ENCODE measurements at places on chromosomes 4 and X.

- no peak for DNase-seq
These were observed 30.9 kb upstream of the FAM156A start for GRCh38 chrX:52988985-52989917.

DNA sequence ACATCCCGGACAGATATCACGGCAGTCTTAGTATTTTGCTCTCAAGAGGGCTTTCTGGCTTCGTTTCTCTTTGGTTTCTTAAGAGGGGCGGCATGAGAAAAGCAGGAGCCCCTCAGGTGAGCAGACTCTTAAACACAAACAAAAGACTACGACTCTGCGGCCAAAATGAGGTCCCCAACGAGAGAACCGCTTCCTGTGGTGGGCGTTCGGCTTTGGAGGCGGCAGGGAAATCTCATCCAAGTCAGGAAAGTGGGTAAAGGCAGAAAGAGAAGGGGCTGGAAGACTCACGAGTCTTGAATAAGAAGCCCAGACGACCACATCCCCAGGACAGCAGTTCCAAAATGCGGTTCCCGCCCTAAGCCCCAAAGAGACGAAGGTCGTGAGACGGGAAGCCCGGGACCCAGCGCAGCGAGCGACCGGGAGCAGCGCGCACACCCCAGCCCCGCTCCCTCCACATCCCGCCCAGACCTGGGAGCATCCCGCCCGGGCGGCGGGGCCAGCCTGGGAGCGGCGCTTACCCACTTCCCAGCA is 409 bp downstream of the UGDH start:
- DNase-seq: no peak

DNA sequence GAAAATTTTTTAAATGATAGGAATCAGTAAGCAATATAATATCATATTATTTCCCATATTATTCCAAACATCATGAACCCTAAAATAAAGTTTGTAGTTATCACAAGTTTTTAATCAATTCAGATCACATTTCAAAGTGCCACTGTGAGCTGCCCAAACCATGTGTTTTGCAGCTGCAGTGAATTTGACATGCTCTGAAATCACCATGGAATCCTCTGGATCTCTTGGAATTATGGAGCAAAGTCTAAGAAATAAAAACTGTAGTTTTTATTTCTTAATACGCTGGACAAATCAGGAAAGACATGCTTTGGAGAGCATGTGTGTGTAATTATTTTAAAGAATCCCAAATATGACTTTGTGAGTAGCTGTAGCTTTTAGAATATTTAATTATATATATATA is 262.7 kb downstream of the ANKRD50 start:
- no peak for DNase-seq

GRCh38 chrX:24657671-24658386 is 10.7 kb upstream of the PCYT1B start:
- no peak for DNase-seq

- DNase-seq: no peak
These were observed 95.7 kb downstream of the DRD5 start for GRCh38 chr4:9877123-9877522.

DNA sequence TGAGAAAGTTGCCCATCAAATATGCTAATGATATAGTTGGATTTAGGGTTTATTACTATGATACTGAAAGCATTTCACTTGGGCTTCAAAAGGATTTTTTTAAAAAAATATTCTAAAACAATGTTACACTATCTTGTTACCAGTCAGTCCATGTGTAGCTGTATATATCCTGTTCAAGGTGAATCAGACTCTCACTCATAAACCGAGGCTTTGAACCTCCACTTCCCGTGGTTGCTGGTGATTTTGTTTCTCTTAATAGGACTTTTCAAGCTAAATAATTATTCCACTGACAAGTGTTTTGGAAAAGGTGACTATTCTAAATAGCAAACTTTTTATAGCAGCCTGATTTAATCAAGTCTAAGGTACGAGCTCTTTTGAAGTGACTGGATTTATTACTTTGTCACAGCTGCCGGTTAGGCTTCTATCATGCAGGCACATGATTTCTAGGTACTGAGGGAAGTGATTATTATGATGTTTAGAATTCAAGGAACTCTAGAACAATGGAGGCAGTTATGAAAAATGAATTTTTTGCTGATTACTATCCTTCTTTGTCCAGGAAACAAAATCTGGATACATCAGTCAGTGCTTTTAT is 287.7 kb downstream of the KCTD8 start:
- no peak for DNase-seq

DNA sequence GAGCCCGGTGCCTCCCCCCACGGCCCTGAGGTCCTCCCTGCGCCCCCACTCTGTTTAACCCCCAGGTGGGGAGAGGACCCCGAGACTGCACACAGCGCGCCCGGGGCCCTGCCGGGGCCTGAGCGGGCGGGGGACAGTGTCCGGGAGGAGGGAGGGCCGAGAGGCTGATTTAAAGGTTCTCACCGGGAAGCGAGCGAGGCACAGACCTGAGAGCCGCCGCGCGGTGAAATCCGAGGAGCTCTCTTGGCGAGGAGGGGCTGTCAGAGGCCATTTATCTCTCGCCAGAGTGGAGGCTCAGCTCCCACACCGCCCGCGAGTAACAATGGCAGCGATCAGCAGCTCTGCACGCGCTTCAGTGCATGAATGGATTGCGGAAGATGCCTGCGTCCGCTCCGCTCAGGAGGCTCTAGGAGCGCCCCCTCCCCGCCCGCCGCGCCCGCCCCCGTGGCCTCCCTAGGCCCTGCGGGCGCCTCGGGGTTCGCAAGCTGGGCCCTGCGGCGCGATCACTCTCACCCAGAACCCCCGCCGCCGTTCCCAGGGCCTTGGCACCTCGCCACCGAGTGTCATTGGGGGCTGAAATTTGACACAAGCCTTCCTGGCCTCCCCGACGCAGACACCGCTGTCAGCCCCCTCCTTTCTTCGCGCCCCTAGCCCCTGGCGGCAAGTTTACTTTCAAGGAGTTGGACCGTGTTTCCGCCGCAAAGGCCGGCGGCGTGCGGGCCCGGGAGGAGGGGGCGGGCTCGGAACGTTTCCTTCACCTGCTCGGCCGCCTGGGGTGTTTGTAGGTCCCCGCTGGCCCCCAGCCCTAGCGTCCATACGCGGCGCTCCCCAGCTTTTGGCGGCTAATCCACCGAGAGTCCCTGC is 48.7 kb upstream of the BCOR start:
- no peak for DNase-seq

DNA sequence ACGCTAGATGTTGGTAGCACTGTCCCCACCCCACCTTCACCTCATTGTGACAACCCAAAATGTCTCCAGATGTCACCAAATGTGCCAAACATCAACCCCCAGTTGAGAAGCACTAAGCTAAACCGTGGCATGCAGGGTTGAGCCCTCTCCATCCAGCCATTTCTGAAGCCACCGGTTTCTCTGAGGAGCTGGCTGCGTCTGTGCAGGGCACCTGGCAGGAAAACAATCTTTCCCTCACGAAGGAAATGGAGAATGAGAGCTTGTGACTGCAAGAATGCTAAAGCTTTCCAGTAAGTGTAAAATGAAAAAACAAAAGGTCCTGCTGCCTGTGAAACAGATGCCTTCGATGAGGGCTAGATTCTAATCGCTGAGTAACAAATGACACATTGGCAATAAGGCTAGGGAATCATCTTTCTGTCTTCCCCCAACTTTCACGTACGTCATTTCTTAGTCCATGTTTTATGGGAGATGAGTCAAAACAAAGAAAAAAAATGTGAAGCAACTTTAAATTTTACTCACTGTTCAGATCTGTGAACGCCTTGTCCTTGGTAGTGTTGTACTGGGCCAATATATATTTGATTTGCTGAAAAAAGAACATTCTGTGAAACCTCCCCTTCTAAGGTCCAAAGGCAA is 59.9 kb downstream of the PROM1 start:
- peak; percentile 46 for DNase-seq

DNA sequence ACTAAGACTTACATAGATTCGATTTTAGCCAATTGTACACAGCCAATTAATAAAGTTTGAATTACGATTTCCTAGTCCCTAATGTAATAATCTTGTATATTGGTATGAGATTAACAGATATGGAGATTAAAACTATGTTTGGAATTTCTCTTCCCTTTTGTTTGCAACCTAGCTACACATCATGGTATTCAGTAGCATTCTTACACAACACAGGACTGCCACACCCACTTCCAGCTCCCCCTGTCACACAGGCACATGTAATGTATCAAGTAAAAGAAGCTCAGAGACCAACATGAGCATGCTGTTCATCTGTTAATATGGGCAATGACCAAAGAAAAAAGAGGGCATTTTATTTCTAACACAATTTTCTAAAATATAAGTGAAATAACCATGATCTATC is 12.8 kb downstream of the SLC6A14 start:
- no peak for DNase-seq

GRCh38 chr4:177131736-177132135 is 177.9 kb upstream of the NEIL3 start:
- no peak for DNase-seq

DNA sequence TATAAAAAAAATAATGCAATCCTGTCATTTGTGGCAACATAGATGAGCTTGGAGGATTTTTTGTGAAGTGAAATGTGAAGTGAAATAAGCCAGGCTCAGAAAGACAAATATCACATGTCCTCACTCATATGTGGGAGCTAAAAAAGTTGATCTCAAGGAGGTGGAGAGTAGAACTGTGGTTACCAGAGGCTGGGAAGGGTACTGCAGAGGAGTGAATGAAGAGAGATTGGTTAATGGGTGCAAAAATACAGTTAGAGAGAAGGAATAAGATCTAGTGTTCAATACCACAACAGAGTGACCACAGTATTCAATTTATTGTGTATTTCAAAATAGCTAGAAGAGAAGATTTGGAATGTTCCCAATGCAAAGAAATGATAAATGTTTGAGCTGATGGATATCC is 13.4 kb upstream of the ZCCHC18 start:
- DNase-seq: no peak

- DNase-seq: no peak
These were observed 141.9 kb upstream of the ANXA3 start for GRCh38 chr4:78409612-78410202.
